ENCODE measurements at places on chromosomes 16 and 17.

- no peak for DNase-seq
- peaks cover 2% of the 10 kb centered on the region for H3K27me3 ChIP-seq
- H3K4me3 ChIP-seq = no peak overlapping the region
- H3K36me3 ChIP-seq = no peaks in the 10 kb centered on the region
- peaks cover 1% of the 10 kb centered on the region for H3K4me1 ChIP-seq
- H3K27ac ChIP-seq = no peak overlapping the region
These were observed 13.7 kb upstream of the WIPI1 start for GRCh38 chr17:68470961-68471360.

- DNase-seq = no peak
- peak overlapping the region; percentile 79 for H3K27ac ChIP-seq
- H3K36me3 ChIP-seq = peaks cover 68% of the 10 kb centered on the region
- H3K27me3 ChIP-seq = no peaks in the 10 kb centered on the region
These were observed 929 bp downstream of the SLC25A11 start for GRCh38 chr17:4938688-4939545.

DNA sequence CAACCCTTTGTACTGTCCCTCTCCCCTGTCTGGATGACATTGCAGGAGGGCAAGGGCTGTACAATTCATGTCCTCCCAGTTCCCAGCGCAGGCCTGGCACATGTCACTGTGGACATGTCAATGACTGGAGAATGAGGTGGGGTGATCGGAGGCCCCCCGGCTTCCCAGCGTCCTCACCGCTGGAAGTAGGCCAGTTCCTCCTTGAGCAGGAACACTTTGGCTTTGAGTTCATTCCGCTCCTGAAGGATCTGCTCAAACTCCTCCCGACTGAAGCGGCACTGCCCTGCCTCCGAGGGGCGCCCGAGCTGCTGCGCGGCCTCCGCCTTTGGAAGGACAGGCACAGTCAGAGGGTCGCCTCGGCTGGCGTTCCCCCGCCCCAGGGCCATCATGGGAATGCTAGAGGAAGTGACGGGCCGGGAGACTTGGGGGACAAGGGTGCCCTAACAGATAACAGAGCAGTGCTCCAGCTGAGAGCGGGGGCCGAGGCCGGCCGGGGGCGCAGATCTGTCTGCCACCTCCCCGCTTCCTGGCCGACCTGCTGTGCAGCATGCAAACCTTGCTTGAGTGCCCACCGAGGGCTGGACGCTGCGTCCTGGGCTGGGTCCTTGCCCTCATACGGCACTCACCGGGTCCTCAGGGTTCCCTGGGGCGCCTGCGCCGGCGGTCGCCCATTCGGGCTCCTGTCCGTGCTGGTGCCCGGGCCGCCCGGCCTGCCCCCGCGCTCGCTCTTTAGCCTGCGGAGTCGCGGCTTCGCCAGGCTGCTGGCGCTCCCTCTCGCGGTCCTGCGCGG, 1.3 kb downstream of the RILP start:
- DNase-seq = no peak
- no peaks in the 10 kb centered on the region for H3K27me3 ChIP-seq
- peaks cover 39% of the 10 kb centered on the region for H3K4me1 ChIP-seq
- peak overlapping the region; percentile 63 for H3K4me3 ChIP-seq

GRCh38 chr17:16301963-16302855, 51.1 kb downstream of the CENPV start:
- H3K27ac ChIP-seq = peak overlapping the region; percentile 43
- no peaks in the 10 kb centered on the region for H3K27me3 ChIP-seq
- no peak overlapping the region for H3K4me3 ChIP-seq
- peaks cover 10% of the 10 kb centered on the region for H3K36me3 ChIP-seq
